ENCODE measurements at places on chromosomes 13 and 19. TPM values are rescaled to one million over a fixed set of nuclear protein-coding genes. Genes with fewer than 3 reads are reported as not detected.

PRKCG gene
- total RNA-seq = not detected

CRTC1 gene
- total RNA-seq = 19.6 TPM

CYP2B6 gene
- not detected for total RNA-seq

CDX2 gene
- not detected for total RNA-seq

CCNA1 gene
- not detected for total RNA-seq

ZNF175 gene
- 17.4 TPM for total RNA-seq

GRCh38 chr13:109751477-109751876, 34.9 kb downstream of the IRS2 start:
- no peaks in the 10 kb centered on the region for H3K4me1 ChIP-seq
- peaks cover 10% of the 10 kb centered on the region for H3K36me3 ChIP-seq
- no peak for DNase-seq
- H3K4me3 ChIP-seq = no peak overlapping the region
- H3K27me3 ChIP-seq = no peaks in the 10 kb centered on the region

DNA sequence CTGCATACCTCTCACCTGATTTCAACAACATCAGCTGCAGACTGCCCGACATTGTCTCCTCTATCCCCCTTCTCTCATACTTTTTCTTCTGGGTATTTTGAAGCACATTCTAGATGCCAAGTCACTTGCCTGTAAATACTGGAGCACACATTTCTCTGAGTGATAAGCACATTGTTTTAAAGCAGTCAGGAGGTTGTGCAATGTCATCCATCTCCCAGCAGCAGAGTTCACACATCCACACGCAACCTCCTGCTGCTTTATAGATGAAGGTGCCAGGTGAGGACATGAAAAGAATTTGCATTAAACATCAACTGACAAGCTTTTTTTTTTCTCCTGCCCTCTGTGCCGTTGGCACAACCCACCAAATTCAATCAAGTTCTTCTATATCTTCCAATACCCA, 5.5 kb downstream of the UPK1A start:
- peaks cover 3% of the 10 kb centered on the region for H3K4me1 ChIP-seq
- DNase-seq = no peak
- no peaks in the 10 kb centered on the region for H3K36me3 ChIP-seq
- H3K27me3 ChIP-seq = no peaks in the 10 kb centered on the region
- no peak overlapping the region for H3K27ac ChIP-seq

- H3K27me3 ChIP-seq = no peaks in the 10 kb centered on the region
- no peaks in the 10 kb centered on the region for H3K36me3 ChIP-seq
- H3K27ac ChIP-seq = no peak overlapping the region
- no peaks in the 10 kb centered on the region for H3K4me1 ChIP-seq
Observed at GRCh38 chr13:111909971-111910671, 156.8 kb upstream of the SOX1 start.

DNA sequence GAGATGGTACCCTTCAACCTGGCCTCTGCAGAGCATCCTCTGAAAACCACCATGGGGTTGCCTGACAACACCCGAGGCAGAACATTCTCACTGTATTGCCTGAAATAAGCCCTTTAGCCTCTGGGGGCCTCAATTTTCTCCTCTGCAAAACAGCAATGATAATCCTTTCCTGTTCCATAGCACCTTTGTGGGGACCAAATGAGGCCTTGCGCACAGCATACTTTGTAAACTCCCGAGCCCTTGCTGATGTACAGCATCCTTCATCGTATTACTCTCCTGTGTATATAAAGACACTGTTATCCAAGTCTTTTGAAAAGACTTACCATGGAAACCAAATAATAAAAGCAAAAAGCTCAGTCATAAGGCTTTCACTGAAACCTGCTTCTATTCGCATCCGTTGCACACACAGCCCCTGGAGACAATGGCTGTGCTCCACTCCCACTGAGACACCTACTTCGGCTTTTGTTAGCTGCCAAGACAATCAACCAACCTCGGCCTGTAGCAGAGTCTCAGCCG, 276.0 kb downstream of the FOXO1 start:
- H3K36me3 ChIP-seq = no peaks in the 10 kb centered on the region
- no peak for DNase-seq
- H3K27me3 ChIP-seq = no peaks in the 10 kb centered on the region
- peaks cover 34% of the 10 kb centered on the region for H3K4me1 ChIP-seq
- no peak overlapping the region for H3K27ac ChIP-seq
- H3K4me3 ChIP-seq = no peak overlapping the region

DNA sequence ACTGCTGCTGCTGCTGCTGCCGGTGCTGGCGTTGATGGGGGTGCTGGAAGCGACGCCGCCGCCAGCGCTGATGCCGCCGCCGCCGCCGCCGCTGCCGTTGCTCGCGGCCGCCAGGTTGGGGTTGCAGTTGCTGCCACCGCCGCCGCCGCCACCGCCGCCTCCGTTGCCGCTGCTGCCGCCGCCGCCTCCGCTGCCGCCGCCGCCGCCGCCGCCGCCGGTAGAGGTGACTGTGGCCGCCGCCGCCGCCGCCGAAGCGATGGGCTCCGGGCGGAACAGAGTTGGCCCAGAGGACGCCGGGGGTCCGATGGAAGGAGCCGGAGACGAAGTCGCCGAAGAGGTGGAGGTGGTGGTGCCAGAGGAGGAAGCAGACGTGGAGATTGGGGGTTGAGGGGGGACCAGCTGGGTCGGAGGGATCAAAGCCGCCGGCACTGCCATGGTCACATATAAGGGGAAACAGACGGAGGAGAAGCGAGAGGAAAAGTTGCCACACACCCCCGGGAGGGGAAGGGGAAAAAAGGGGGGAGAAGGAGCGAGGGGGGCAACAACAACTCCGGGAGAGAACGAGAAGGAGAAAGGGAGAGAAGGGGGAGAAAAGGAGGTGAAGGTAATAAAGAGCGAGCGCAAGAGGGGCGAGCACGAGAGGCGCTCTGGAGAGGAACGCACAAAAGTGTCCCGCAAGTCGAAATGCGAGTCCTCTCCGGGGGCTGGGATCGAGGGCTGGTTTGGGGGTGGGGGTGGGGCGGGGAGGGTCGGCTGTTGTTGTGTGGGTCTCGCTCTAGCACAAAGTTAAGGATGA, 471 bp downstream of the DACH1 start:
- no peak overlapping the region for H3K4me3 ChIP-seq
- DNase-seq = no peak
- peaks cover 13% of the 10 kb centered on the region for H3K27me3 ChIP-seq

GRCh38 chr13:38905081-38905480, 85.5 kb downstream of the STOML3 start:
- DNase-seq = no peak
- H3K27me3 ChIP-seq = no peaks in the 10 kb centered on the region
- H3K4me1 ChIP-seq = no peaks in the 10 kb centered on the region
- no peaks in the 10 kb centered on the region for H3K36me3 ChIP-seq

- H3K27me3 ChIP-seq = no peaks in the 10 kb centered on the region
- DNase-seq = no peak
- peaks cover 8% of the 10 kb centered on the region for H3K4me1 ChIP-seq
- peak overlapping the region; percentile 76 for H3K4me3 ChIP-seq
- H3K27ac ChIP-seq = no peak overlapping the region
- no peaks in the 10 kb centered on the region for H3K36me3 ChIP-seq
Observed at GRCh38 chr19:44050740-44051649, 841 bp upstream of the ZNF223 start.

DNA sequence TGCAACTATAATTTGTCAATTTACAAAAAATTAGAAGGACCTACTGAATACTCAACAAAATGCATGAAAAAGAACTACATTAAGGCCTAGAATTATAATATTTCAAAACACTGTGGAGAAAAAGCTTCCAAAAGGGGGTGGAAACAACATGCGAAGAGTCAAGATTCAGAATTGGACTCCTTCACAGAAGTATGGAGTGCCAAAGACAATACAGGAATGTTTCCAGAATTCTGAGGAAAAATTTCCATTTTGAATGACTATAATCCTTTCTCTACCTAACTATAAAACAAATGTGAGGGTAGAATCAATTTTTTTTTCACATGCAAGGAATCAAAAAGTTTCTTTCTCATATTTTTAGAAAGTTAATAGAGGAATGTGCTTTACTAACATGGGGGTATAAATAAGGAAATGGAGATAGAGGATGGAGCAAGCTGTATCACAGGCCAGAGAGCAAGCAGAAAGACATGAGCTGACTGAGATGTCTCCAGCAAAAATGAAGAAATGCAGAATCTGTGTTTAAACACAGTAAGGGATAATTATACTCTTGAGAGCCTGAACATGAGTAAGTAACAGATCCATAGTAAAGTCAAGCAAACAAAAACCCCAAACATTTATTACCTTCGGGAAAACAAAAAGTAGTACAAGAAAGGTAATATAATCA, 39.5 kb upstream of the SMAD9 start:
- no peak overlapping the region for H3K27ac ChIP-seq
- no peak overlapping the region for H3K4me3 ChIP-seq
- H3K27me3 ChIP-seq = no peaks in the 10 kb centered on the region
- no peak for DNase-seq

DNA sequence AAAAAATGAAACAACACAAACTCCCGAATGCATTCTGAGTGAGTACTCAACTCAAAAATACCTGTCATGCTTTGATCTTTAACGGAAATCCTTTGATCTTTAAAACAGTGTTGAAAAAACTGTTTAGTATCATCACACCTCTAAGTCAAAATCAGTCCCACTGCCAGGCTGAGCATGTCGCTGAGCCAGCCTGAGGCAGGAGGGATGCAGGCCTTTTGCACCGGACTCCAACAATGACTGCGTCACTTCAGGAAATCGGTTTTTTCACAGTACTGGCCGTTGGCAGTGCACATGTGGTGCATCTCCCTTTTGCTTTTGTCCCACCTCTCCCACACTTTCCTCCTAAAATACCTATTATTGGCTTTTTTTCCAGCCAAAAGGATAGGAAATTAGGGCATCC, 78.2 kb downstream of the SHISA2 start:
- no peak overlapping the region for H3K4me3 ChIP-seq
- DNase-seq = peak; percentile 58
- H3K36me3 ChIP-seq = no peaks in the 10 kb centered on the region
- H3K4me1 ChIP-seq = peaks cover 61% of the 10 kb centered on the region
- peak overlapping the region; percentile 14 for H3K27ac ChIP-seq

GRCh38 chr19:413756-414420, 4.9 kb upstream of the C2CD4C start:
- no peaks in the 10 kb centered on the region for H3K36me3 ChIP-seq
- H3K4me3 ChIP-seq = no peak overlapping the region
- H3K27ac ChIP-seq = no peak overlapping the region

GRCh38 chr19:38917921-38918491, 6.0 kb upstream of the CCER2 start:
- no peaks in the 10 kb centered on the region for H3K4me1 ChIP-seq
- no peaks in the 10 kb centered on the region for H3K36me3 ChIP-seq
- no peak overlapping the region for H3K4me3 ChIP-seq
- DNase-seq = no peak
- no peak overlapping the region for H3K27ac ChIP-seq

- H3K4me3 ChIP-seq = no peak overlapping the region
- H3K36me3 ChIP-seq = peaks cover 23% of the 10 kb centered on the region
- H3K27ac ChIP-seq = no peak overlapping the region
- no peak for DNase-seq
- H3K27me3 ChIP-seq = no peaks in the 10 kb centered on the region
Observed at GRCh38 chr19:50796634-50797428, 6.6 kb downstream of the ACP4 start.

- H3K27ac ChIP-seq = no peak overlapping the region
Observed at GRCh38 chr19:22619371-22619770, 14.8 kb upstream of the ZNF492 start.

DNA sequence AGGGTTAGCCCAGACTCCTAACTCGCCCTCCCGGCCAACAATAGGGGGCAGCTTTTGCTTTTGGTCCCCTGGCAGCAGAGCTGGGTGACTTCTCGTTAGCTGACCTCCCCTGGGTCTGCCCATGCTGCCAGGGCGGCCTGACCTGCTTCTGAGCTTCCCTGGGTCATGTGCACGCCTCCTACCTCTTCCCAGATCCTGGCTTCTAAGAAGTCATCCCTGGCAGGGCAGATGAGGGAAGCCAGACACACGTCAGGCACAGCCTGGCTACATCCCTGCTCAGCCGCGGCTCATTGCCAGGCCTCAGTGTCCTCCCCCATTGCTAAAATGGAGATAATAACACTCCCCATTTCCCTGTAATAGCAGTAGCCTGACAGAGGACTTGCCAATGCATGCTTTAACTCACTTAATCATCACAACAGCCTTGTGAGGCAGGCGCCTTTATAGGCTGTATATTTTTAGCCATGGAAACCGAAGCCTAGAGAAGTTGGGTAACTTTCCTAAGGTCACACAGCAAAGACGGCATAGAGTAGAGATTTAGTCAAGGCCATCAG, 2.1 kb downstream of the KCNK6 start:
- peaks cover 36% of the 10 kb centered on the region for H3K4me1 ChIP-seq
- H3K4me3 ChIP-seq = no peak overlapping the region
- peaks cover 4% of the 10 kb centered on the region for H3K36me3 ChIP-seq
- H3K27ac ChIP-seq = no peak overlapping the region
- no peaks in the 10 kb centered on the region for H3K27me3 ChIP-seq

GRCh38 chr19:53982611-53983010, 8.8 kb upstream of the CACNG6 start:
- no peak overlapping the region for H3K27ac ChIP-seq
- peaks cover 36% of the 10 kb centered on the region for H3K27me3 ChIP-seq
- peak; percentile 17 for DNase-seq
- H3K36me3 ChIP-seq = no peaks in the 10 kb centered on the region

GRCh38 chr13:105338006-105338405, 1197.5 kb downstream of the EFNB2 start:
- no peaks in the 10 kb centered on the region for H3K27me3 ChIP-seq
- no peaks in the 10 kb centered on the region for H3K36me3 ChIP-seq
- no peak overlapping the region for H3K27ac ChIP-seq
- H3K4me3 ChIP-seq = no peak overlapping the region

DNA sequence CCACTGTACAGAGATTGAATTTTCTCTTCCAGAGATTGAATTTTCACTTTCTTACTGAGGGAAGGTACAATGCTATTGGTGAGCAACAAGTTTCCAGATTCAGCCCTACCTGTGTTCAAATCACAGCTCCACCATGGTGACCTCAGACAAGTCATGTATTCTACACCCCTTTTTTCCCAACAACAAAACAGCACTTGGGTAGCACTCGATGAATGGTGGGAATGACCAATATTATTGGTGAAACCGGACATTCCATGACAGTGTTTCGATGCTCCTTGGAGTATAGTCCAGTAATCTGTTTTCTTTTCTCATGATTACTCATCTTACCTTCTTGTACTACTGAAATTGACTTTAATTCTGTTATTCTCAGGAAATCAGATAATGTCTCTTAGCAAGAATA, 266.2 kb upstream of the SOX21 start:
- no peak for DNase-seq
- no peaks in the 10 kb centered on the region for H3K4me1 ChIP-seq
- no peak overlapping the region for H3K4me3 ChIP-seq
- H3K27me3 ChIP-seq = no peaks in the 10 kb centered on the region
- no peaks in the 10 kb centered on the region for H3K36me3 ChIP-seq

- no peaks in the 10 kb centered on the region for H3K36me3 ChIP-seq
- no peak for DNase-seq
- no peak overlapping the region for H3K4me3 ChIP-seq
- H3K27me3 ChIP-seq = no peaks in the 10 kb centered on the region
- no peaks in the 10 kb centered on the region for H3K4me1 ChIP-seq
Observed at GRCh38 chr13:112596235-112596634, 8.3 kb upstream of the TUBGCP3 start.
